ENCODE measurements at places on chromosomes 7 and 10.

DNA sequence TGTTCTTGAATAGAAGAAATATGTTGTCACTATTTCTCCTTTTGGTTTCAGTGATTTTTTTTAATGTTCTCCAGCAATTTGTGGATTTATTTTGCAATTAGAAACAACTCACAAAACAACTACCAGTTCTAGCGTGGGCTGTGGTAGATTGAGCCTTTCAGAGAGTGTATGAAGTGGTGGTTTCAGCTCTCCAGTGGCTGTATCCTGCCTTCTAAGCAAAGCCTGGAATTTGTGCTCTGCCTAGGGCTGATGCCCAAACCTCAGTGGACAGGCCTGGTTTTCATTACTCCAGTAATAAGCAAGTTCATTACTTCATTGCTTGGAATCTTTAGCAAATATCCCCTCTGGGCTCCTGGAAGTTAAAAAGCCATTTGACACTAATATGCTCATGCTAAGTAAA is 35.9 kb downstream of the APBB1IP start:
- DNase-seq, result no peak

DNA sequence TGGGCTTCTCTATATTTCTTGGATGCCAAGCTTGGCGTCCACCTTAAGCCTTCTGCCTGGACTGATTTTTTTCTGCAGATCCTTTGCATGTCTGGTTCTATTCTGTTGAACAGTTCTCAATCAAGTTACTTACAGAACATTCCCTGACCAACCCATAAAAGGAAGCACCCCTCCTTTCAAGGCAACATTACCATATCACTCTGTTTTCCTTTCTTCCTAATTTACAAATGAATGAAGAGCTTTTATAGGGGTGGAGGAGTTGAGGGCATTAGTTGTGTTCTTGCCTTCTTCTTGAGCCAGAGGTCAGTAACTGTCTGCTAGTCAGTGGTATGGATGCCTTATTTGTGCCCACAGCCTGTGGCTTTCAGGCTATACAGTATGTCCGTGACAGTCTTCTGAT is 361.0 kb downstream of the PHTF2 start:
- DNase-seq, result no peak

DNA sequence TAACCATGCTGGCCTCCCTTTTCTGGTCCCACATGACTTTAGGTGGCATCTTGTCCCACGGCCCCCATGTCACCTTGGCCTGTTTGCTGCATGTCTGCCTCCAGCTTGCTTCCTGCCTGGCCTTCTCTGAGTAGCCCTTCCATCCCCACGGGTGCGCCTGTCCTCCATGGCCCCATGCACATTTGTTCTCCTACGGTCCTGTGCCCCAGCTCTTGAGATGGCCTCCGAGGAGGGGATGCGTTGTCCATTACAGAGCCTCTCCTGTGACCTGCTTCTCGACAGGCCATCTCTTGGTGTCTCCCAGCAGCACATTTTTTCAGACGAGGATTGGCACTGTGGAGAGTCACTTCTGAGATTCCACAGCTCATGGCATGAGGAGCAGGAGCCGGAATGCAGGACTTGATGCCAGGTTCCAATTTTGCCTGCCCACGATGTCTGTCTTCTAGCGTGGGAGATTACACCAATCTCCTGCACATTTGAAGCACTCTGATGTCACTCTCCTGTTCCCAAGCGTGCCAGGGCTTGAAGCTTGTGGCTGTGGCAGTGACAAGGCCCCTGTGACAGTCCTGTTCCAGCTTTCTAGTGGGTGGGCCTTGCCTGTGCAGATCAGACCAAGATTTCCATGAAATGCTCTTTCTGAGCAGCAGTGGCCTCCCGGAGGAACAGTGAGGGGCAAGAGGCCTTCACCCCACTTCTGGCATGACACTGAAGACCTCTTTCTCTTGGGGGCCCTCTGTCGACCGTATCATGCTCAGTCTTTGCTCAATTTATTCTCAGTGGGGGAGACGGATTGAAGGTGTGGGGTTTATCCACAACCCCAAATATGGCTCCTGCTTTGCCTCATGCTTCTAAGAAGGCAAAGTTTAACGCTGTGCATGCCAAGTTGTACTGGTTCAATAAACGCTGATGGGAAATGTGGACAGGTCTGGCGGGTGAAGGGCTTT is 13.4 kb downstream of the WDFY4 start:
- DNase-seq, result no peak

DNA sequence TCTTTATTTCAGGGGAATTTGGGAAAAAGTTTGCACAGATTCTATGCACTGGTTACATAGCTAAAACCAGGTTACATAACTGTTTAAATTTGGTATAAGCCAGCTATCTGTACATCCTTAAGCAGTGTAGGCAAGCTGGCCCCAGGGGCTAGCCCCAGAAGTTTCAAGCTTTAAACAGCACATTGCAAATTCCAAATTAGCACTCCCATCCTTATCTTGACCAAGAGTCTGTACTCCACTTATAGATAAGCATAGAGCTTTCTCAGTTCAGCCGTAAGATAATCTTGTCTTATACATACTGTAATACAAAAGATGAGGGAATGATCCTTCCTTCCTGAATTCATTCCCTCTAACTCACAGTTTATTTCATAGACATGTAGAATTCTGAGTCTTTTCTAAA is 109.3 kb downstream of the SPAG6 start:
- DNase-seq, result peak; percentile 9

GRCh38 chr7:124959676-124960075 is 30.1 kb upstream of the POT1 start:
- DNase-seq, result no peak

GRCh38 chr7:14834456-14834855 is 68.1 kb downstream of the DGKB start:
- DNase-seq, result no peak

GRCh38 chr10:122152544-122152943 is 118.6 kb upstream of the BTBD16 start:
- DNase-seq, result no peak

- DNase-seq, result no peak
Observed at GRCh38 chr7:118855290-118855689, 630.8 kb downstream of the ANKRD7 start.

- no peak for DNase-seq
Observed at GRCh38 chr10:112655722-112656121, 208.7 kb downstream of the VTI1A start.

DNA sequence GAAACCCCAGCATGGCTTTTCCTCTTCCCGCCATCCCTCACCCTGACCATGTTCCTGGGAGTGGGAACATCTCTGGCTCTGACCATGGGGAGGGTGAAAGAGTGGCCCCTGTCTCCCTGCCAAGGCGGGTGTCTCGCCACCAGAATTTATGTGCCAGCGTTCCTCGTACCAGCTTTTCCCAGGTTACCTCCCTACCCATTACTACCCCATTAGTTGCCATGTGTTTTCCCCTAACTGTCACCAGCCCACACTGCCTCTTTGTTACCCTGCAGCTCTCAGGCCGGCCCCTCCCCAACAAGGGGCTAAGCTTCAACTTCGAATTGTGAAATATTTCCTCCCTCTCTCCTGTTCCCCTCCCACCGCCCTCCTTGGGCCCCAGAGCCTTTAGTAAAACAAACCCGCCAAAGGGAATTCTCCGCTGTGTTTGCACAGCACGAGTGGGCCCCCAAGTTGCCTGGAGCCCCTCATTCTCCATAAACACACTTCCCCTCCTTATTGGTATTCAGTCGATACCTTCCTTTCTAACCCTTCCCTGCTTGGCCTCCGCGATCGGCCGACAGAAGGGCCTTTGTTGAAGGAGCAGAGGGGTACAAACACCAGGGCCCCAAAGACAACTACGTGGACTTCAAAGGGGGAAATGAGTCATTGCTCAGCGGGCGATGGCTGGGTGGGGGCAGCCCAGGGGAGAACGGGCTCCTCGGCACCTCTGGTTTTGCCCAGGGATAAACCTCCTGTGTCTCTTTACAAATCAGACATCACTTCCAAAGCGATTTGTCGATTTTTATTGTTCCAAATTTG is 45.5 kb downstream of the SLIT1 start:
- no peak for DNase-seq

DNA sequence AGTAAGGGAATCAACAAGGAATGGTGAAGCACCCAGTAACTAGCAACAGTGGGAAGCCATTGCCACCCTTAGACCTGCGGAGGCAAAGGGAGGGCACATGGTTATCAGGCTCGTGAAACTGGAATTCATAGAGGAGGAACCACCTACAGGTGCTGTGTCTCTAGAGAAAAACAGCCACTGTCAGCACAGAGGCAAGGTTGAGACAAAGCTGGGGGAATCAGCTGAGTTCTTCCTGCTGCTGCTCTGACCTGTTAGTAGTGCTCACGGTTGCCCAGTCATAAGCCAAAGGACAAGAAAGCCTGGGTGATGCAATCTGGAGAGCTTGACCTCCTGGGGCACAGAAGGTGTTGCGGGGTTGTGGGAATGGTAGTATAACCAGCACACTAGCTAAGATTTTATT is 110.1 kb downstream of the TPST1 start:
- peak; percentile 9 for DNase-seq

DNA sequence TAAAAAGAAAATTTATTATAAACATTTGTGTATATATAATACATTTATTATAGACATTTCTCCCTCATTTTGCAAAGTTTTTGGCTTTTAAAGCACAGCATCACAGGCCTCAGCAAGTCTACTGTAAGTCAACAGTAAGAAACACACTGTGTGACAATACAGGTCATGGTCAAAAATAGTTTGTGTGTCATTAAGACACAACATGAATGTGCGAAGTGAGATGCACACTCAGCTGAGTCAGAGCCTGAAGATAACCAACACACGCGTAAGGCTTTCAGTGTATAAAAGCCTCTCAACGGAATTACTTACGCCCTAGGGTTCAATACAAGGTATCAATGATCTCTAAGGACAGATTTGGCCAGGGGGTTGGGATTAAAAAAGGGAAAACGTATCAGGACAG is 157.6 kb downstream of the PIP4K2A start:
- DNase-seq, result no peak

- DNase-seq, result peak; percentile 24
Observed at GRCh38 chr7:127935847-127936376, 95.3 kb downstream of the LRRC4 start.

All from NAMALWA (cell line).